OCI-M1 (cell line): ENCODE measurements at places on chromosomes 4 and X.
A peak's percentile ranks its signal among the peaks of the same experiment; 100 is the strongest.

- DNase-seq = no peak
Measured at GRCh38 chr4:153217440-153217839, 13.2 kb downstream of the TRIM2 start.

- peak; percentile 88 for DNase-seq
Measured at GRCh38 chr4:139789096-139789654, 123.6 kb downstream of the MGST2 start.

GRCh38 chr4:54296548-54297203 is 67.6 kb downstream of the PDGFRA start:
- DNase-seq = no peak

DNA sequence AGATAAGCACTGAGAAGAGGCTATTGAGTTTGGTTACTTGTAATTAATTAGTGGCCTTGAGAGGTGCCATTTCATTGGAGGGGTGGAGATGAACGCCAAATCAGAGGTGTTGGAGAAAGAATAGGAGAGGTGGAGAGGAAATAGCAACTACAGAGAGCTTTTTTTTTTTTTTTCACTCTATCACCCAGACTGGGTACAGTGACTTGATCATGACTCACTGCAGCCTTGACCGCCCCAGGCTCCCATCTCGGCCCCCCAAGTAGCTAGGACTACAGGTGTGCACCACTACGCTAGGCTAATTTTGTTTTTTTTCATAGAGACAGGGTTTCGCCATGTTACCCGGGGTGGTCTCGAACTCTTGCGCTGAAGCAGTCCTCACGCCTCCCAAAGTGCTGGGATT is 5.2 kb downstream of the NHS start:
- DNase-seq = no peak

DNA sequence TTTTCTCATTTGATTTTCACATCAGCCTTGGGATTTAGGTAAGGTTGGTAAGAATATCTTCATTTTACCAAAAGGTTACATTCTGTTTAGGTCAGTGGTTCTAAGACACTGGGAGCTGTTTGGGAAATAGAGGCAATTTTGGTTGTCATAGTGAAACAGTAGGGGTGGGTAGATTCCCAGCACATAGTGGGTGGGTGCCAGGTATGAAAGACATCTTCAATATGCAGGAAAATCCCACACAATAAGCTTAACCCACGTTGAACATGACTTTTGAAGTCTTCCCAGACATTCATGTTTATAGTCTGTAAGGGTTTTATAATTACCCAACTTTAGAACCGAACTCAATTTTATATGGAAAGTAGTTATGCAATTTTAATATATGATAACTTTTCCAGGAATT is 249.6 kb downstream of the SNCA start:
- no peak for DNase-seq

DNA sequence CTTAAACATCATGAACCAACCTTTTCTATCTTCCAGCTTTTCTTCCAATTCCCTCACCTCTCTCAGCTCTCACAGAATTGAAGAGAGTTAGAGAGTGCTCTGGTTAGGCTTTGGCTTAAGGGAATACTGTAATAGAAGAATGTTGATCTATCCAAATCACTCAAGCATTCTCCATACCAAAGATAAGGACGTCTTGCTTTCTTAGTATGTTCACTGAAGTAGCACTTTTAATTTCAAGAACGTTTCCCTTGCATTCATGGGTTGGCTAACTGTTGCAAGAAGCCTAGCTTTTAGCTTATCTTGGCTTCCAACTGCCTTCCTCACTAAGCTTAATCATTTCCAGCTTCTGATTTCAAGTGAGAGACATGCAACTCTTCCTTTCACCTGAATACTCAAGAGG is 43.2 kb downstream of the FANCB start:
- DNase-seq = no peak
